ENCODE measurements at places on chromosomes 2 and 18. TPM values are rescaled to one million over a fixed set of nuclear protein-coding genes. Genes with fewer than 3 reads are reported as not detected.

DNA sequence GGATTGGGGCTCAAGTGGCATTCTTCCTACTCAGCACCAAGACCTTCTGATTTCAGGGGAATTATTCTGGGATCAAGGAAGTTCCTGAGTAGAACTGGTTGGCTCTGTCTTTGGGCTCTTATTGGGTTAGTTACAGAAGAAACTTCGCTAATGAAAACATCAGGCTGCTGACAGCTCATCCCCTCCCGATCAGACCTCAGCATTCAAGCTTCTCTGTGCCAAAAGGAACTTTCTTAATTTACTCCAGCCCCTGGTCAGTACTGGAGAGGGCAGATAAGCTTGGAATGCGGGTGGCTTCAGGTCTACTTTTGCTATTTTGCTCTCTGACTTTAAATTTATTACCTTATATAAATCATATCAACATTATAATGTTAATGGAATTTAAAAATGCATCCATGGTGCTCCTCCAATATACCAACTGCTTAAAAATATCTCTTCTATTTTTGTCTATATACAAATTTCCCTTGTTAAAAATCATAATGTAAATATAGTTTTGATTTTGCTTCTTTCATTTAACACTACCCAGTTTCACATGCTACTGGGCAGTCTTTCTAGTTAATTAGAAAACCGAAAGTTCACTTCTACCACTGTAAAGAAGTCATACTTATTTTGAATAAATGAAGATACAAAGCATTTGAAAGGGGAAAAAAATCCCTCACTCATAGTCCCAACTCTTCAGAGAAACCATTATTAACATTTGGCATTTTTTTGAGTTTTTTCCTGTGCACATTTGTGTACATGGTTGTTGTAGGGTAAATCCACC lies 34.4 kb downstream of the PCARE start:
- no peak for DNase-seq

DNA sequence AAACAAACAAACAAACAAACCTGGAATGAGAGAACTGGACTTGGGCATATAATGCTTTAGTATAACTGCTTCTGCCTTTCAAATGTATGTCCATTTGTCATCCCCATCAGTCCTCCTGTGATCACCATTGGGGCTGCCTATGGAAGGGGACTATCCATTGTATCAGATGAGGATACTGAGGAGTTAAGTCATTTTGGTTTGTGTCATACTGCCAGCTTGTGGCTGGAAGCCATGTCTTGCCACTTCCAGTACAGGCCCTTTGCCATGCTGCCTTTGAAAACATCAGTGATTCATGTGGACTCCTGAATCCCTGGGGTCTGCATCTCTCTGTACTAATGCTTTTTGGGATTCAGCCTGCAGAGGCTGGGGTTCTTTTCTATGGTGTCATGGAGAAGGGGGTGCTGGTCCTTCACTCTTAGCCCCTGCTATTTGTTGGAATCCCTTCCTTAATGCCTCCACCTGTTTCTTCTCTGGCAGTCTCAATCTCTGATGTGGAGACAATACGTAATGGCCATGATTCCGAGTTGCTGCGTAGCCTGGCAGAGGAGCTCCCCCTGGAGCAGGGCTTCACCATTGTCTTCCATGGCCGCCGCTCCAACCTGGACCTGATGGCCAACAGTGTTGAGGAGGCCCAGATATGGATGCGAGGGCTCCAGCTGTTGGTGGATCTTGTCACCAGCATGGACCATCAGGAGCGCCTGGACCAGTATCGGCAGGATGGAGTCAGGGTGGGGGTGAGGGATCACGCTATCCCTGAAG lies 10.6 kb downstream of the PLCD4 start:
- no peak for DNase-seq

DNA sequence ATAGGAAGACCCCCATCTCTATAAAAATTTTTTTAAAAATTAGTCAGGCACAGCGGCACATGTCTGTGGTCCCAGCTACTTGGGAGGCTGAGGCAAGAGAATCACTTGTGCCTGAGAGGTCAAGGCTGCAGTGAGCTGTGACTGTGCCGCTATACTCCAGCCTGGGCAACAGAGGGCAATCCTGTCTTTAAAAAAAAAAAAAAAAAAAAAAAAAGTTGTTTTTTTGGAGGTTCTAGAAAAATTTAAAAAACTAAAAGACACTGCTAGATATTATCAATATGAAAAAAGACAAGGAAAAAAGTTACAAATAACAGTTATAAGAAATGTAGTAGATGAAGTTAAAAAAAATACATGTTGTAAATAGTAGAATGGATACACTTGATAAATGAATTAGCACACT lies 56.1 kb upstream of the C2orf15 start:
- peak; percentile 4 for DNase-seq

- DNase-seq, result peak; percentile 97
These were observed at the start of gene BCL2L11 for GRCh38 chr2:111120253-111121027. TSS of gene BCL2L11 (plus strand) at chr2:111120914. CDS start at chr2:111123746, 2,832 bp downstream.

GRCh38 chr2:129936334-129936934 lies 43.0 kb upstream of the RAB6C start:
- no peak for DNase-seq

DNA sequence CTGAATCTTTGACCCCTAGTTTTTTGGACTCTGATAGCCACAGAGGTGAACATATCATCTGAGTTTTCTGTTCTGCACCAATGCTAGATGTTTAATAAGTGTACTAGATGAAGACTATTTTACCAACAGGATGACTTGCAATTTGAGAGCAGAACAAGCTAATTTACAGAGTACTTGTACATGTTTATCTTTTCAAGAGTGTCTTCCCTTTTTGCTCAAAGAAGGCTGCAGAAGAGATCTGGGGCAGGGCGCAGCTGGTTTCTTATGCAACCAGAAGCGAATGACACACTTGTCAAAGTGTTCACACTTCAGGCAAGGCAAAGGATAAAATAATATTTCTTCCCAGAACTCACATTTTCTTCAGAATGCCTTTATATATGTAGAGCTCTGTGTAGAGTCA lies 86.0 kb downstream of the VWA3B start:
- no peak for DNase-seq

GRCh38 chr2:157748371-157749142 lies 119.9 kb upstream of the ACVR1C start:
- DNase-seq, result no peak

The HOXD9 gene
- total RNA-seq, result 23.8 TPM

The CYTIP gene
- total RNA-seq, result not detected

Data from lung microvascular endothelial cell (primary cell).